Fibroblast of villous mesenchyme (primary cell): ENCODE measurements at places on chromosomes 5 and 9.

GRCh38 chr5:68285851-68286611 lies 70.5 kb downstream of the PIK3R1 start:
- DNase-seq: peak; percentile 77

DNA sequence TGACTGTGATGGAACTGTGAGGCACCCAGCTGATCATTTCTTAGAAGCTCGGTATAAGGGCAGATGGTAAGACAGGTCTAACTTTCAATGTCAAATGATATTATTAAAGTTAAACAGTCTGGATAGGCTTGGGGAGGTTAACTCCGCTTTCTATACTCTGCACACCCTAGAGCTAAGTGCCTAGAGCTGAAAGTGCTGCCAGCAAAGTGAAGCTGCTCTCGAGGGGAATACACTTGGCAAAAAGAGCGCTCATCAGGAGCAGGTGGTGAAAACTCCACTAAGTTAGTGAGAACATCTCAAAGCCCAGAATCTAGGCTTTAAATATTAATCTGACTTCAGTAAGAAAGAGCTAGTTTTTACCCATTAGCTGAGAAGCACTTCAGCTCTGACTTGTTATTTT lies 349.6 kb upstream of the SLC30A5 start:
- no peak for DNase-seq

DNA sequence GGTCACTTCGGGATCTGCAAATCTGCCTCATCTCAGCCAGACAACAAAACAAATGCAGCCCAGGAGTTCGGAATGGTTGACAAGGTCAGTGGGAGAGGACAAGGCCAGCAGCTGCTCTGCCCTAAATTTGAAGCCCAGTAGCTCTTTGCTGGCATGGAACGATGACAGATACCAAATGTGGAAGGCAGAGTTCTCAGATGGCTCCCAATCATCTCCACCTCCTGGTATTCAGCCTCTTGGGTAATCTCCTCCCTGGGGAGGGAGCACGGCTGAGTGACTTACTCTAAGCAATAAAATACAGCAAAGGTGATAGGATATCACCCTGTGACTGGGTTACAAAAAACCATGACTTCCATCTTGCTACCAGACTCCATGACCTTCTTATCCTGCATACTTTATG lies 172.8 kb downstream of the ENTREP1 start:
- no peak for DNase-seq

DNA sequence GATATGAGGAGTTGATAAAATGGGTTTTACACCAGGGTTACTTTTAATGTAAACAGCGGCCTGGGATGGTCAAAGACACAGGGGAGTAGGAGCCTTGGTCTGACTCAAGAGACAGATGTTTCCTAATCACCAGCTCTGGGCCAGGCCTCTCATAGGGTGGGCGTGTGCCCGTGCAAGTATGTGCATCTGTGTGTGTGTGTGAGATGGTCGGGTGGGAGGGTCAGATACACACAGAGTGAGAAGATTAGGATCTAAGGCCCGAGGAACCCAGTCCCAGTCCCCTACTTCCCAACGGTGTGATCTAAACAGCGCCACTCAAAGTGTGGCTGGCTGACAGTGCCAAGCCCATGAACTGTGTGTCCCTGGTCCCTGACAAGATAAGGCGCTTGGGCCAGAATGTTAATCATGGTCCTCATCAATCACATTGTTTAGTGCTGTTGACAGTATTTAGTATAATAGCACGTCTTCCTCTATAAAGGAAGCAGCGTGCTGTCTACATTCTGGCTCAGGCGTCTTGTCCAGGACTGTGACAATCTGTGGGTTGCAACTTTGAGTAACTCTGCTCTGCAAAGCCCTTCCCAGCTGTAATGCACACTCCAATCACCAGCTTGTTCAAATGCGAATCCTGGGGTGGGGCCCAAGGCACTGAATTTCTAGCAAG lies 173.7 kb downstream of the DAB2IP start:
- peak; percentile 52 for DNase-seq

DNA sequence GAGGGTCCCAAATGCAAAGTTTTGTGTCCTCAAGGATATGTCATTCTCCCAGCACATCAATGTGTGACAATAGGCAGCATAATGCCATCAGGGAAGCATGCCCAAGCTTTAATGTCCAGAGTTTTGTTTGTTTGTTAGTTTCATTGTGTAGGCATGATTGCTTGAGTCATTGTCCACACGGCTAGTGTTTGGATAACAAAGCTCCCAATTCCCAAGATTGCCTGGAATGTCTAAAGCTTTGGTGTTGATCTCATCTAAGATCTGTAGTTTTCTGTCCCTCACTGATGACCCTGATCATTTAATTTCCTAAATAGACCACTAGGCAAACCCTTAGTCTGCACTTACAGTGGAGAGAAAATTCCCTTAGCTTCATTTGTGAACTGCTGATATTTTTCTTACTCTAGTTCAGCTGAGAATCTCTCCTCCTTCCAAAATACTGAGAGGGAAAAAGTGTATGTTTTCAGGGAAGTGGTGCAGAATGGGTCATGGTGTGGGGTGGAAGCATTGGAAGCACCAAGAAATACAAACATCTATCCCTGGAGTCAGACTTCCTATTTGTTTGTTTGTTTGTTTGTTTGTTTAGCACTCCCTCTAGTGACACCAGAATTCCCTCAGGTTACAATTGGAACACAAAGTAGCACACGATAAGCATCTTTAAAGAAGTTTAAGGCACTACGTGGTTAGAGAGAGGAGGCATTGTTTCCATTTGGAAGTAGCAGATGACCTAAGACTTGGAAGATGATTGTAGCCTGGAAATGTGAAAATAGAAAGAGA lies 127.1 kb downstream of the PRDM6 start:
- no peak for DNase-seq

- DNase-seq: no peak
Observed at GRCh38 chr9:134755221-134755907, 113.8 kb downstream of the COL5A1 start.

DNA sequence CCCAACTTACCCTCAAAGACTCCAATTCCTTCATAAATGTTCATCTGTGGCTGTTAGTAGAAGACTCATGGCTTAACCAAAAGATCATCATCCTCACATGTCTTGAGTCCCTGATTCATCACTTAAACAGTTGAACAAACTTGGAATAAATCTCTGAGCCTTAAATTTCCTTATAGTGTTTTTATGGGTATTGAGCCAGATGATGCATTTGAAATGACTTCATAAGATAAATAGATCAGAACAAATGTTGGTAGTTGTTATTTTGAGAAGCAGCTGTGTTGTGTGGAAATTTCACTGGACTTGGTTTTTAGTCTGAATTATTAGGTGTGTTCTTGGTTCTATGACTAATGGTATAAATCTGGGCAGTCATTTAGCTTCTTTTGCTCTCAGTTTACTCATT lies 236.2 kb downstream of the NNT start:
- peak; percentile 27 for DNase-seq

- DNase-seq: no peak
Observed at GRCh38 chr9:71032779-71033178, 88.6 kb downstream of the TRPM3 start.

DNA sequence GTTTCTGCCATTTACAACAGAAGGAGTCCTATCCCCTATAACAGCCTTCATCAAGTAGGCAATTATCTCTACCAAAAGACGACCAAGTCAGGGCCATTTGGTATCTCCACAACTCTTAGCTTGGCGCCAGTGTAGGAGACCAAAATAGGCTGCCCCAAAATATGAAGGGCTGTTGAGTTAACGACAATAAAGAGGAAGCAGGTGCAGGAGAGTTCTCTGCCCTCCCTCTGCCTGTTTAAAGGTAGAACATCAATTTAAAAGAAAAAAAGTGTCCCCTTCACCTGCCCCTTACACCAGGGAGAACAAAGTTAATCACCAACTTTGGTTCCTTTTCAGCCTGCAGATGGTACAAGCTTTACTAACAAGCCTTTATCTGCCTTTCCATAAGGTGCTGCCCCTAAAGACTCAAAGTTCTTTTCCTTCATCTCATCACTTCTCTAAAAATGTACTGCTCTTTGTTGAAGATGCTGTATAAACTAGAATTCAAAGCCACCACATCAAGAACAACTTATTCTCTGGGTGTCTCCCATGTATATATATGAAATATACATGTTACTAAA lies 33.3 kb downstream of the PPP1R2B start:
- no peak for DNase-seq

GRCh38 chr9:137611623-137612609 lies 6.4 kb downstream of the ARRDC1 start:
- DNase-seq: peak; percentile 74

DNA sequence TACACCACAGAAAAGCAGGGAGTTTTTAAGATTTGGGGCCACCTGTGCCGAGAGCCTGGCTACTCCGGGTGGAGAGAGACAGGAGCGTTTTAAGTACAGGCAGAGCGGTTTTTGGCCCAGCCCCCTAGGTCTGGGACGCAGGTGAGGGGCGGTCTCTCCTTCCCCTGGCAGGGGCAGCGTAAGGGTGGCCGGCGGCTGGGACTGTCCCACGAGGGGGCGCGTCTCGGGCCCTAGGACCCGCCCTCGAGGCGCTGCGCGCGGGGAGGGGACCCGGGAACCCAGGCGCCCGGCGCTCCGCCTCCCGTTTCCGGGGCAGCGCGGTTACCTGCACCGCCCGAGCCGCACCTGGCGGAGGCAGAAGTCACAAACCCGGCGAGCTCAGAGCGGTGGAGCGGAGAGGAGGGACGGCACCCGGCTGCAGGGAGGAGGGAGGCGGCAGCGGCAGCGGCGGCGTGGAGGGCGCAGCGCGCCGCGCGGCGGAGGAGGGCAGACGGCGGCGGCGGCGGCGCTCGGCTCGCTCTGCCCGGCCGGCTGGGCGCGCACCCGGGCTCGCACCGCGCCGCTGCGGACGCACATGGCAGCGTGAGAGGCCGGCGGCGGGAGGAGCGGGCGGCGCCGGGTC lies at the start of gene WWC1:
Gene WWC1, plus strand, starts transcription at position 304 of the 622 bp plus-strand sequence. CDS start 508 bp downstream, outside the sequence.
- peak; percentile 13 for DNase-seq

DNA sequence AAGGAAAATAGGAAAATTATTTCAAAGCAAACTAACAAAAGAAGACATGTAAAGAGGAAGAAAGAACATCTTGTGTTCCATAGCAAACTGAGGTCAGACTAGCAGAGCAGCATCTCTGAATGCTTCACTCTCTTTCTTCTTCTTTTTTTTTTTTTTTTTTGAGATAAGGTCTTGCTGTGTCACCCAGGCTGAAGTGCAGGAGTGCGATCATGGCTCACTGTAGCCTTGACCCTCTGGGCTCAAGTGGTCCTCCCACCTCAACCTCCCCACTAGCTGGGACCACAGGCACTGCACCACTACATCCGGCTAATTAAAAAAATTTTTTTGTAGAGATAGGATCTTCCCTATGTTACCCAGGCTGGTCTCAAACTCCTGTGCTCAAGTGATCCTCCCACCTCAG lies 36.6 kb downstream of the MELK start:
- DNase-seq: no peak
